Cortex of kidney (tissue), 1 donor: ENCODE measurements at places on chromosomes 3 and 15.

GRCh38 chr15:61237400-61237799, 8.3 kb upstream of the RORA start:
- no peak for DNase-seq

DNA sequence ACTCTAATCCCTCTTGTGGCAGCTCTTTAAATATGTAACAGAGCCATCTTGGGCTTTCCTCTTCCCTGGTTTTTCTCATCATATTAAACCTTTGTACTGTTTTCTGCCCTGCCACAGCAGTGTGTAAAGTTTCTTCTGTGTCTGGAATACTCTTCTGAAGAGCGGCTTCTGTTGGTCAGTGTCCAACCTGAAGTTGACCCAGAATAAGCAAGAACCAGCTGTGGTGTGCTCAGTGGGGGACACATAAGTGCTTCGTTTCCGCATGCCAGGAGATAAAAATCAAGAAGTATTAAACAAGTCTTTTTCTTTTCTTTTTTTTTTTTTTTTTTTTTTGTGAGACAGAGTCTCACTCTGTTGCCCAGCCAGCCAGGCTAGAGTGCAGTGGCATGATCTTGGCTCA, 173.2 kb upstream of the CHRM5 start:
- no peak for DNase-seq

GRCh38 chr3:187661267-187661666, 8.9 kb downstream of the SST start:
- DNase-seq: no peak

GRCh38 chr3:124397088-124397487, 333.2 kb upstream of the UMPS start:
- no peak for DNase-seq

GRCh38 chr3:193330555-193331204, 47.9 kb downstream of the ATP13A5 start:
- no peak for DNase-seq

DNA sequence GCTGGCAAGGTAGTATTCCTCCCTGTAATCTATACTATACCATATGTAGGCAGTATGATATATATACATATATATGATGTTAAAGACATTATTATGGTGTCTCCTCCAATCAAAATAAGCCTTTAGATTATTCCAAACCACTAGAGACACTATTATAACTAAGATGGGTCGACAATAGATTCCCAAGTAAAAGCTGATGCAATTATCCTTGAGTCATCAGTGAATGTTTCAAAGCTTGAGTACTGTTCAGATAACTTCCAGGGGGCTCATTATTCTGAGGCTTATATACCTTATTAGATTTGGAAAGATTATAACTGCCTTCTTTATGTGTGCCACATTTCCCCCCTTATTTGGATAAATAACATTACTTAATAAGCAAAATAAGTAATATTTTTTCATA, 11.9 kb upstream of the C3orf38 start:
- DNase-seq: no peak

- DNase-seq: no peak
Measured at GRCh38 chr3:126897943-126898342, 85.0 kb upstream of the PLXNA1 start.

DNA sequence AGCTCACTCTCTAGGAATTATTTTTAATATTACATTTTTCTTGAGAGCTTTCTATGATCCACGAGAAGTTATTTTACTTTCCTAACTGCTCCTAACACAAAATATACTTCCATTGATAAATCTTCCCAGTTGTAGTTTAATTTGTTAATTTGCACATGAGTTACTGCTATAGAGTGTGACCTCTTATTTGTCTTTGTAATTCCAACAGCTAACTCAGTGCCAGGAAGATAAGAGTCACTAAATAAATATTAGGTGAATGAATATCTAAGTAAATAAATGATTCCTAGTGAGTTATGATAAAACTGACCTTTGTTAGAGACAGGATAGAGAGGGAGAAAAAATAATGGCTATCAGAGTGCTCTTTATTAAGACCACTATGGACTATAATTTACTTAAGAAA, 319.9 kb downstream of the NAALADL2 start:
- no peak for DNase-seq

DNA sequence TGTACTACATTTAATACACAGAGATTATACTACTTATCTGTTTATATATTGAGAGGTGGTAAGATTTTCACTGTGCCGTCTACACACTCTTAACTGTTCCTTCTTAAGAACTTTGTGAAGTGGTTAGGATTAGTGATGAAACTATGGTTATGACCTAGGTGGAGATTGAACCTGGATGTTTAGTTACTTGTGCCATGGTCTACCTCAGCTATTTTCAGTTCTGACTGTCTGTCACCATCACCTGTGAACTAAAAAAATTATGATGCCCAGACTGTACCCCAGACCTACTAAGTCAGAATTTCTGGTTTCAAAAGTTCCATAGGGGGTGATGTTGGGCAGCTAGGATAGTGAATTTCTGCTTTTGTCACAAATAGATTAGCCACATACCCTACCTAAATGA, 6.4 kb downstream of the RASA2 start:
- DNase-seq: no peak

GRCh38 chr3:100270215-100270583, 9.4 kb downstream of the TBC1D23 start:
- DNase-seq: no peak

DNA sequence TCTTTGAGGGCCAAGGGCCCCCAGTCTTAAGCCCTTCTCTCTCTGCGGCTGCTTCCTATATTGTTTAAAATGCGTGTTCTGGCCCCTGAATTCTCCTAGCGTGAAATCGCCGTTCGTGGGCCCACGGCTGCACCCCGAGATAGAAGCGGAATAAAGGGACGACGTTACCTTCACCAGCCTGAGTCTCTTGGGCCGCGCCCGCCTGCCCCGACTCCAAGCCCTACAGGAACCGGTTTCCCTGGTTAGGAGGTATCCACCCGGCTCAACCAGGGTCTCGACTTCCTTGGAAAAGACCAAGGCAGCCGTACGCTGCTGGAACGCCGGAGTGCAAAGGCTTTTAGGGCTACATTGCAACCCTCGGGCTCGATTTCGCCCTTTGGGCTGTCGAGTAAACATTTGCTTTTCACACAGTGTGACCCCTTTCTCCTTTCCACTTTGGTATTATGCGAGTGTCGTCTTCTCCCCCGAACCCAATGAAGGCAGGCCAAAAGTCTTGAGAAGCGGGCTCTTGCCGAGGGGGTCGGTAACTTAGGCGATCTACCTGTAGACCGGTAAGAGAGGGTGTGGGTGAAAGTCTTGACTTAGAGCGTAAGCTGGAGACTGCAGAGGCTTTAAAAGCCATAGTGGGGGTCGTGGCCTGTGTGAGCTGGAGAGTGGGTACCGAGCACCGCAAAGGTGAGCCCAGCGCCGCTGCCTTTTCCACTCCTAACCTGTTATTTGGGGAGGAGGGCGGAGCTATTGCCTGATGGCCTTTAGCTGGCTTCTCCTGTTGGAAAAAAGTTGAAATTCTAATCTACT, 2.0 kb downstream of the TRIM71 start:
- no peak for DNase-seq

DNA sequence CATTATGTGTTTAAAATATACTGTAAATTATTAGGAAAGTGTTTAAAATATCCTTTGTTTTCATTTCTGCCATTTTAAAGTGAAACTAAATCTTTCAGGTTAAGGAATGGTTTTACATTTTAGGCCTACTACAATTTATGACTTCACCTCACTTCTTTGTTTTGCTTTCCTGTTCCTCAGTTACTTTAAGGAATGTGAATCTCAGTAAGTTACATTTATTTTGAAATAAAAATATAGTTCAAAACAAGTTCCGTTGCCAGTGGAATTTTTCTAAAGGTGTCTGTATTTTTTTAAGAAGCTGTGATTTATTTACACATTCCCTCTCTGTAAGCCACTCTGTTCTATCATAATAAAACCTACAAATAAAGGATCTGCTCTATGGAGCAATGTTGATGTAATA, 630.9 kb upstream of the AGTR1 start:
- DNase-seq: no peak

- DNase-seq: no peak
Measured at GRCh38 chr3:185766329-185767001, 58.4 kb downstream of the IGF2BP2 start.

DNA sequence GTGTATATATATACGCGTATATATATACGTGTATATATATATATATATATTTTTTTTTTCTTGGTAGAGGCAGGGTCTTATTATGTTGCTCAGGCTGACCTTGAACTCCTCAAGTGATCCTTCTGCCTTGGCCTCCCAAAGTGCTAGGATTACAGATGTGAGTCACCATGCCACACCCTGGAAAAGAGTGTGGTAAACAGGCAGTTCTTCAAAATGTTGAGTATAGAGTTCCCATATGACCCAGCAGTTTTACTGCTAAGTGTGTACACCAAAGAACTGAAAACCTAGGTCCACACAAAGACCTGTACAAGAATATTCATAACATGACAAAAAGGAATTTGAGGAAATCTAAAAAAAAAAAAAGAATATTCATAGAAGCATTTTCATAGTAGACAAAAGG, 71.8 kb upstream of the GCNT3 start:
- no peak for DNase-seq

DNA sequence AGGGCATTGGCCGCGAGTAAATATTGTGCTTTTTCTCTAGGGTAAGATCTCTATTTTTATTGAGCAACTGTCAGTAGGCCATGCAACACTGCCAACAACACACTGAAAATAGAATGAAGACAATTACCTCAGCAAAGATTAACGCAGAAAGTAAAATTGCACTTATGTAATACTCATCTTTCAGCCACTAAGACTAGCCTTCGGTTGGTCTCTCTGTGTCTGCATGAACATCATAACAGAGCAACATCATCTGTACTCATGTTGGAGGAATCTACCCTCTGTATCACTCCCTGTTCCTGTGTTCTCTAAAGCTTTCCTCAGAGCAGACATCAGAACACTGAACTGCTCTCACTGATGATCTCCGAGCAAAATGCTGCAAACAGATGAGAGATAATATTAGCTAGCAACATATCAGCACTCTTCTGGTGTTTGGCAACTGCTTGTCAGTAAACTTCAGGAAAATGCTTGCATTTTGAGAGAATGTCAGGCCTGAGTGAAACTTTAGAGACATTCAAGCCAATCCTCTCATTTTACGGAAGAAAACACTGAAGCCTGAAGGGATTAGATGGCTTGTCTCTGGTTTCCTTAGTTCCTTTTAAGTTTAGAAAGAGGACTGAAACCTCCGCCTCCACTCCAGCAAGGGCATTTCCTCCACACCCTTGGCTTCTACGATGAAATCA, 8.4 kb upstream of the LRRC3B start:
- no peak for DNase-seq

GRCh38 chr3:128060473-128061381, 8.5 kb downstream of the SEC61A1 start:
- DNase-seq: no peak

DNA sequence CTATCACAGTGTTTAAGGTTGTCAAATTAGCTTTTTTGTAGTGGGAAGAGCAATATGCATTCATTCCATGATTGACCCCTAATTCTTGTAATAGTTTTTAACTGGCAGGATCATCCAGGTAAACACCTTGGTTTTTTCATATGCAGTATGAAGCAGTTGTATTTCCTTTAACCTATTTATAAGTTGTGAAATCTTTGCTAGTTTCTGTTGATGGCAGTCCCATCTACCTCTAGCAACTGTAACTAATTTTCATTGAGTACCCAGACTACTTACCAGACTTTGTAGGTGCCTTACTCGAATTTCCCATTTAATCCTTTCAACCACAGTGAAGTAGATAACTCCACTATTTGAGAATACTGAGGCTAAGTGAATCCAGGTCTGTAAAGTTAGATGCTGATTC, 6.1 kb downstream of the FXR1 start:
- no peak for DNase-seq

DNA sequence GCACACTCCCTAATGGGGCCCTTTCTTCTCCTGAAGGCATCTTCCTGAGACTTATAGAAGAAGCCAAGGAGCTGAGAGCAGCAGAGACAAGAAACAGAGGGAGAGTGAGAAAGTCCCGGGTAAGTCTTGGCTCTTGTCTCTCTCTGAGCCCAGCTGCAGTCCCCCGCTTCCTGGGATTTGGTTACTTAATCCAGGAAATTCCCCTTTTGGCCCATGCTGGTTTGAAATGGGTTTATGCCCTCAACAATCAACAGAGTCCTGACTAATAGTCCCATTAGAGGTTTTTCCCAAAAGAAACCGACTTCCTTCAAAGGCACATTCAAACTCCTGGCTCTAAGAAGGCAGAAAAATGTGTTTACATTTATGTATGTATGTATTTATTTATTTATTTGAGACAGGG, 22.0 kb downstream of the TMEM158 start:
- DNase-seq: no peak
